ENCODE measurements at places on chromosomes 5 and 9. TPM values are rescaled to one million over a fixed set of nuclear protein-coding genes. Genes with fewer than 3 reads are reported as not detected.

GRCh38 chr5:64318175-64318574 is 152.5 kb downstream of the RNF180 start:
- no peak for DNase-seq

GRCh38 chr5:99088309-99088708 is 159.5 kb upstream of the CHD1 start:
- DNase-seq = no peak

GRCh38 chr9:27162045-27162444 is 53.0 kb downstream of the TEK start:
- peak; percentile 34 for DNase-seq

- DNase-seq = no peak
Observed at GRCh38 chr5:32531885-32532520, 53.4 kb upstream of the SUB1 start.

- DNase-seq = no peak
Observed at GRCh38 chr5:141623186-141623585, 4.4 kb upstream of the DIAPH1 start.

GRCh38 chr5:153796527-153796926 is 242.2 kb downstream of the FAM114A2 start:
- no peak for DNase-seq

DNA sequence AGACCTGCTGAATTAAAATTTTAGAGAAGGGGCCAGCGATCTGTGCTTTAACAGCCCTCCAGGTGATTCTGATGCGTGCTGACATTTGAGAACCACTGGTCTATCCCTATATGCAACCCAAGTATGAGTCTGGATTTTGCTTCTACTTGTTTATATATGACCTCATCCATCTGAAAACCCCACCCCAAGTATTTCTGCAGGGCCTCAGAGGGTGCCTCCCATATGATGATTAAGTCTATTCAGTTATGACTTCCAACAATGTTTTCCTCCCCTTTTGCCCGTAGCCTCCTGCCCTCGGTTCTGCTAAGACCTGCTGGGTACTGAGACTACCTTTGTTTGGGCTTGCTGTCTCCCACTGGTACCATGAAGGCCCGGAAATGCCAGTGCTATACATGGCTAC is 376.0 kb upstream of the SMARCA2 start:
- DNase-seq = no peak

GRCh38 chr5:73152411-73153388 is 20.3 kb upstream of the TMEM174 start:
- DNase-seq = no peak

DNA sequence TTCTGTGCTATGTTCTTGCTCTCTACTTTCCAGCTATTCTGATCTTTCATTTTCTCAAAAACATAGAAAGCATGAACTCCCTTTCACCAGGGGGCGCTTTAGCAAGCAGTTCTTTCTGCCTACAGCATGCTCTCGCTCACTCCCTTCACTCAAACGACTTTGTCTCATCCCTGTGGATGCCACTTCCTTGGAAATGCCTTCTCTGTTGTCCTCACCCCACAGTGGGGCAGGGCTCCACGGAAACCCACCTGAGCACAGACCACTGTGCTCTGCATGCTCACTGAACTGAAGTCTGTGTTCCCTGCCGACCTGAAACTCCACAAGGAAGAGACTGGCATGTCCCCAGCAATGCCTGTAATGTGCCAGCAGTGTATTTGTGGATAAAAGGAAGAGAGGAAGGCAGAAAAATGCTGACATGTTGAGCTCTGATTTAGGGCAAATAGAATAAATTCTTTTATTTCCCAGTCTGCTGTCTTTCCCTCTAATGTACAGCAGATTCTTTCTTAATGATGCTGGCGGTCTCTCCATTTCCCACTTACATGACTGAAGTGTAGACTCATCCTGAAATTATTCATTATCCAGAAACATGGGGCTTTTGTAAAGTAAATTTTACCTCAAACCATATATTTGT is 4.9 kb upstream of the ROR2 start:
- DNase-seq = peak; percentile 68

- no peak for DNase-seq
Observed at GRCh38 chr9:19934301-19934871, 145.5 kb upstream of the SLC24A2 start.

GRCh38 chr5:147327421-147327820 is 92.6 kb downstream of the STK32A start:
- DNase-seq = no peak

GRCh38 chr5:134568761-134569695 is 43.6 kb downstream of the JADE2 start:
- DNase-seq = no peak

DNA sequence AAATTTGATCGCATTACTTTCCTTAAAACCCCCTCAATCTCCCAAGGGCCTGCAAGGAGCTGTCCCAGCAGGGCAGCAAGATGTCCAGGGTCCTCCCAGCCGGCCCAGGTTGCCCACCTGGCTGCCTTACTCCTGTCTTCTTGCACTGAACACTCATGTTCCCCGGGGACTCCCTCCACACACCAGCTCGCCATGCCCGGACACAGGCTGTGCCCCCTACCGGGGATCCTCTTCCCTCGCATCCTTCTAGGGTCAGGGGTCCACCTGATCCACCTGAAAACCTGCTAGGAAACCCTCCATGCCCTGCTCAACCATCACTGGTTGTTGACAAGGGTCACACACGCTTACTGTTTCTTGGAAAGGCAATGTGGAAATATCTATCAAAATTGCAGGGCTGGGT is 172.0 kb upstream of the MSX2 start:
- no peak for DNase-seq

DNA sequence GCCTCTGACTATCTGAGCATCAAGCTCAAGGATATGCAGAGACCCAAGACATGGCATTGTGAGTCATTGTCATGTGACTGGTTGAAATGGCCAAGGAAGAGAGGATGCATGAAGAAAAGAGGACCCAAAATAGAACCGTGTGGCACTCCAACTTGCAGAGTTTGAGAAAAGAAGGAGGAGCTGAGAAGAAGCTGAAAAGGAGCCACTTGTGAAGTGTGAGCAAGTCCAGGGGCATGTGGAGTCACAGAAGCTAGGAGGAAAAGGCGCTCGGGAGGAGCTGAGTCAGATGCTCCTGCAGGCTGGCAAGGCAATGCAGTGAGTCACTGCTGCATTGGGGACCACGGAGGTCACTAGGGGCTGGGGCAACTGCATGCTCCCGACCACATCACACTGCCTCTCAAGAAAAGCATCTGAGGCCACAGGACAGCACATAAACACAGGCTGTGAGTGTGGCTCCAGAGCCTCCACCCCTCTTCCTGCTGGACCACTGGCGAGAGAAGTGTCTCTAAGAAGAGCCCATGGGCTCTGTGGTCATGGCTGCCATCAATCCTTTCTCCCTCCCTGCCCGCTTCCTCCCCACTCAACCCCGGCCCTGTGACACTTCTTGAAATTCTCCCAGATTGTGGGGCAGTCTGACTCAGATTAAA is 197.6 kb downstream of the DRD1 start:
- peak; percentile 88 for DNase-seq

GRCh38 chr5:93635991-93636390 is 53.0 kb downstream of the NR2F1 start:
- DNase-seq = no peak

- no peak for DNase-seq
Observed at GRCh38 chr5:159944056-159944600, 27.8 kb downstream of the ADRA1B start.

DNA sequence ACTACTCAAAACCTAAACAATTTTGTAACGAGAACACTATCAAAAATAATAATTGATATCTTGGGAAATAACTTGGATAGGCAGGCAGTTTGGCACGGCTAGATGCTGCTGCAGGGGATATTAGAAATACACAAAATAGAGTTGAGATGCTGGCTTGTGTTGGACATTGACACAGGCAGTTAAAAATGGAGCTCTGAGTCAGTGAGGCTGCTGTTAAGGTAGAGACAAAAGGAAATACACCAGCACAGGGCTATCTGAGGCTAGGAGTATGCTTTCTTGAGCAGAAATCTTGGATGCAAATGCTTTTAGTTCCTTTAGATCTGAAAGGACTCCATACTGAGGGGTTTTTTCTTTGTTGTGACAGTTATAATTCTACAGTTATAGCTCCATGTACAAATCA is 16.6 kb downstream of the TENT2 start:
- DNase-seq = no peak

DNA sequence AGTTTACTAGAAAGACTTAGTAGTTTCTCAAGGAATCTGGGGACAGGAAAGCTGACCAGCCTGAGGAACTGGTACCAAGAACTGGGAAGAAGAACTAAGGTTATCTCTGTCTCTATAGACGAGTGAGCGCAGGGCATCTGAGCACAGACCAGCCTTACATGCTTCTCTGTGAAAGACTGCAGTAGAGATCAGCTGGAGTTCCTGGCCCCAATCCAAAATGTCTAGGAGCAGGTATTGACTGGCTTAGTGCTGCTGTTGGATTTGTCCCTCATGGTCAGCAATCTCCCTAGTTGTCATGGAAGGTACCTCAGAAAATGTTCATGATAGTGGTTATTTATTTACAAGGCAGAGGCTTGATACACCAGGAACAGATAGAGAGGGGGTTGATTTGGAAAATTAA is 13.3 kb downstream of the NUP214 start:
- DNase-seq = no peak

DNA sequence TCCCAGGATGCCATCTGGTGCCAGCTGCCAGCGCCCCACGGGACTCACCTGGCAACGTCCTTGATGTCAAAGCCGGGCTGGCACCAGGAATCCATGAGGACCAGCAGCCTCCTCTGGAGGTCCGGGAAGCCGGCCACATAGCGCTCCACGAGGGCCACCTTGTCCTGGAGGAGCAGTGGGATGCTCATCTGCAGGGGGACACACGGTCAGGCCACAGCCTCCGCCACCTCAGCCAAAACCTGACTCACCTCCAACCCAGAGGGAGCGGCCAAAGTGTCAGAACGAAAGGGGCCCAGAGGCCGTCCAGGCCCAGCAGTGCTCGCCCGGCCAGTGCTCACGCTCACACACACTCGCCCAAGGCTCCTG is 56.5 kb downstream of the EXD3 start:
- DNase-seq = no peak

DNA sequence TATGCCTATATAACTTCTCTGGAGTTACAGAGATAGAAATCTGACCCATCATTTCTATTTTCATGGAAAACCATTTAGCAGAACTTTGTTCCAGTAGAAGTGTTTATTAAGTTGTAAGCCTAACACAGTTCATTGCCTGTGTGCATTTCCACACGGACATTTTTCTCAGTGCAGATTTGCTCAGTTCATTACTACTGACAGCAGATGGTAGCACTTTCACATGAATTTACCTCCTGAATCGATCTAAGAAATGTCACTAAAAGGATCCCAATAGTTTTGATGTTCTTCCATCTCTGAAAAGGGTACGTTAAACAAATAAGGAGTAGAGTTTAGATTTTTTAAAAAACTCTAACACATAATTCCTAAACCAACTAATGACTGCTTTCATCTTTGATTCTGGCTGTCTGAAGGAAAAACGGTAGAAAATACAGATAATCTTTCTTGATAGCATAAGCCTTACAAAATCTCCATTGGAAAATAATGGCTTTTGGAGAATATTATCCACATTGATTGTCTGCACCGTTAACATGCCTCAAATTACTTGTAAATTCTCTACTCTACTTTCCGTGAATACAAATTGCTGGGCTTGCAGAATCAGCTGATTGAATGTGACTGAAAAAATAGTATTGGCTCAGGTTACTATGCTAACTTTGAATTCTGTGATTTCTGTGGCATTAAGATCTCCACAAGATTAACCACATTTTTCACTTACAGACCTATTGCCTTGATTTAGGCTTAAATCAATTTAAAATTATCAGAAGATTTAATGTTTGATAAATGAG is 33.1 kb downstream of the RPS23 start:
- no peak for DNase-seq

DNA sequence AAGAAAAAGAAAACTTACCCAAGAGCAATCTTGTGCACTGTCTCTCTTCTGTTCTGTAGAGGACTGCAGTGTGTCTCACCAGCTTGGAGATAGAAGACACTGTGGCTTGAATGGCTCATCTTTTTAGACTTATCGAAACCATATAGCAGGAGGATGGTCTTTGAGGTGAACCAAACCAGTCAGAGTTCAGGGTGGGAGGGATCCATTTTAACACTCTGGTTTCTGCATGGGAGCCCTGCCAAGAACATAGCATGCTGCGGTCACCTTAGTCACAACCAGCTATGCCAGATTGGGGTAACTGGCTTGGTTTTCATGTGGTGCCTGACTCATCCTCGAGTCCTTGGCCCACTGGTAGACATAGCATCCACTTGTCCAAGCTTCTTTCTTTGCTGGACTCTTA is 135.1 kb downstream of the PAPPA start:
- peak; percentile 90 for DNase-seq

- no peak for DNase-seq
Observed at GRCh38 chr5:110108520-110108919, 418.8 kb downstream of the MAN2A1 start.

- no peak for DNase-seq
Observed at GRCh38 chr9:15513335-15513734, 2.6 kb upstream of the PSIP1 start.

DNA sequence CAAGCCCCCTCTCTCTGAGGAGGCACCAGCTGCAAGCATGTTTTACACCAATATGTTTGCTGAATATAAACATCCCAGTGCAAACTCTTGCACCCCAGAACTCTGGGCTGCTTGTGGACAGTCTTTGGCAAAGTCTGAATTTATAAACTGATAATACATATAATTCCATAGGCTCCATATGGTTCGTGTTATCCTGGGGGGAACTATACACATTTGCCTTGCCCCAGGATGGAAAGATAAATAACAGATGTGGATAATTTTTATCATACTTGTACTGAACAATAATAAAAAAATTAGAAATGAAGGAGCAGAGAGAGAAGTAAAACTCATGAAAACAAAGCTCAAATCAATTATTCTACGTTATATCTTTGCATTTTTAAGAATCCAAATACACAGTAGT is 50.6 kb upstream of the GAS1 start:
- DNase-seq = no peak

- DNase-seq = no peak
Observed at GRCh38 chr9:91902475-91903125, 47.4 kb downstream of the ROR2 start.

DNA sequence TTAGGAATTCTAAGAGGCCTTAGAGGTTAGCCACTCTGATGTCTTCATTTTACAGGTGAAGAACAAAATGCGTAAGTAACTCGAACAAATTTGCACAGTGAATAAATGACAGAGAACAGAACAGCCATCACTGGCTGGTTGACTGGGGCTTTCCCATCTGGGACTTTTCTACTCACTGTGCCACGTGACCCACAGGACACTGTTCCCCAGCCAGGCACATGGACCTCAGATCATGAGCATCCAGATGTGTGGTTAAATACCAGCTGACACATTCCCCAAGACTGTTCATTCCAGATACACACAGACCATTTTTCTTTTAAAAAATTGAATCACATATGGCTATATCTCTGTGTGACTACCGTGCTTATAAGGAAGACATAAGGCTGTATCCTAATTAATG is 25.8 kb upstream of the MED10 start:
- no peak for DNase-seq

Gene COL27A1
- polyA plus RNA-seq = 10.0 TPM

Gene BARHL1
- polyA plus RNA-seq = not detected

Gene C9orf78
- 66.8 TPM for polyA plus RNA-seq

Gene LURAP1L
- 40.8 TPM for polyA plus RNA-seq

Gene WDR38
- polyA plus RNA-seq = not detected

Gene PCDHGB6
- 3.3 TPM for polyA plus RNA-seq

Gene ARSI
- polyA plus RNA-seq = 11.3 TPM

Gene NDFIP1
- polyA plus RNA-seq = 23.2 TPM

Gene SCGB3A1
- polyA plus RNA-seq = not detected

Gene NDST1
- polyA plus RNA-seq = 63.2 TPM

Gene LCN1
- not detected for polyA plus RNA-seq

Gene SCGB3A2
- not detected for polyA plus RNA-seq

Gene ANKRD33B
- polyA plus RNA-seq = 4.6 TPM

Gene IER5L
- polyA plus RNA-seq = 4.9 TPM

Gene EIF4EBP3
- 2.8 TPM for polyA plus RNA-seq

Gene PCDHA9
- polyA plus RNA-seq = 0.02 TPM

Gene ODF2
- polyA plus RNA-seq = 16.8 TPM

Gene CRHBP
- polyA plus RNA-seq = 0.33 TPM

Gene DDX4
- polyA plus RNA-seq = not detected
